ENCODE measurements at places on chromosomes 11 and 22.

DNA sequence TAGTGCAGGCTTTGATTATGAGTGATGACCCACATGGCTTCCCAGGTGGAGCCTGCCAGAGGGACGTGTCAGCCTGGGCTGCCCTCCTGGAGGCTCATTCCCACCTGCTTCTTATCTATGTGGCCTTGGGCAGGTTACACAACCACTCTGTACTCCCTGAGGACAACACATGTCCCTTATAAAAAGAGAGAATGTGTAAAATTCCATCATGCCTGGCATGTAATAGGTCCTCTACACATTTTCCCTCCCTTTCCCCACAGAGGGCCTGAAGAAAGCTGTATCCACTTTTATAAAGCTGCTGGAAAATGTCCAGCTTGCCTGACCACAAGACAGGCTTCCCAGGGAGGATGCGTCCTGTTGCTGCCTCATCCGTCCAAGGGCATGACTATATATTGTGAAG, 55.0 kb upstream of the VSTM5 start:
- DNase-seq: no peak

- DNase-seq: no peak
These were observed at the start of gene SOX6 for GRCh38 chr11:16356057-16356760. SOX6 (minus strand) TSS chr11:16356546; CDS start chr11:16341248, 15,298 bp downstream.

- DNase-seq: no peak
These were observed 180.3 kb downstream of the HIPK3 start for GRCh38 chr11:33437529-33437928.

- no peak for DNase-seq
These were observed 56.1 kb upstream of the TIMP3 start for GRCh38 chr22:32745251-32745995.

- DNase-seq: no peak
These were observed 1.5 kb upstream of the SLC7A4 start for GRCh38 chr22:21033895-21034294.

- no peak for DNase-seq
These were observed 8.2 kb upstream of the USP2 start for GRCh38 chr11:119389611-119390254.

GRCh38 chr11:34226210-34226609, 120.8 kb downstream of the NAT10 start:
- DNase-seq: no peak
